ENCODE measurements at places on chromosomes 1 and 21. TPM values are rescaled to one million over a fixed set of nuclear protein-coding genes. Genes with fewer than 3 reads are reported as not detected.

DNA sequence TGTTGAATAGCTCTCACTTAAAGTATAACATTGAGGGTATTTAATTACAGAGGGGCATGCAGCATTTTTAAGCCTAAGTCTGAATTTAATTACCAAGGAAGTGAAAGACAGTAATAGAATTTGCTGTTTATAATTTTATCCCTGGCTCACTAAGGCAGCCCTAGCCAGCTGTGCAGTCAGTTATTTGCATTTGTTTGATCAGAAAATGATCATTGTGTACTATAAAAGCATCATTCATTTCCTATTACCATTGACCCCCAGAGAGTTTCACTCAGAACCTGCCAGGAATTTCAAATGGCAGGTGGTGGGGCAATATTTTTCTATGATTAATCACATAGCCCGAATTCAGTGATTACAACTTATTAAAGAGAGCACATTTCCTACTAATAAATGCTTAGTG is 277.1 kb upstream of the KAZN start:
- no peak for DNase-seq

DNA sequence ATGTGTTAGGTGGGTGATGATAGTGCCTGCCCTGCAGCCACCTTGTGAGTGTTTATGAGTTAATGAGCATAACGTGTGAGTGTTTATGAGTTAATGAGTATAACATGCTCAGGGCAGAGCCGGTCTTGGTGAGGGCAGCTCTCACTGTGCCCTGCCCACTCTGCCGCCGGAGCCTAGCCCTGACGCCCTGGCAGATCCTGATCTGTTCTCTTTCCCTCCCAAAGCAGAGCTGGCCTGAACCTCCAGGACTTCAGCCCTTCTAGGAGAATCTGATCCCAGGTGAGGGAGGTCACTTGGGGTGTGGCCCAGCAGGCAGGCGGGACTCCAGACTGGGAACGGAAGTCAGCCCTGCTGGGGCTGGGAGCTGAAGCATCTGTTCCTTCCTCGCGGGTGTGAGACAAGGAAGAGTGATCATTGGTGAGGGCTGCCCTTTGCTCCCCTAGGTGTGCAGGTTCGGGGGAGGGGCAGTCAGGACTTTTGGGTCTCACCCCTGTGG is 5.7 kb downstream of the FBLIM1 start:
- DNase-seq = no peak

GRCh38 chr1:44826375-44827196 is 16.5 kb downstream of the PTCH2 start:
- no peak for DNase-seq

DNA sequence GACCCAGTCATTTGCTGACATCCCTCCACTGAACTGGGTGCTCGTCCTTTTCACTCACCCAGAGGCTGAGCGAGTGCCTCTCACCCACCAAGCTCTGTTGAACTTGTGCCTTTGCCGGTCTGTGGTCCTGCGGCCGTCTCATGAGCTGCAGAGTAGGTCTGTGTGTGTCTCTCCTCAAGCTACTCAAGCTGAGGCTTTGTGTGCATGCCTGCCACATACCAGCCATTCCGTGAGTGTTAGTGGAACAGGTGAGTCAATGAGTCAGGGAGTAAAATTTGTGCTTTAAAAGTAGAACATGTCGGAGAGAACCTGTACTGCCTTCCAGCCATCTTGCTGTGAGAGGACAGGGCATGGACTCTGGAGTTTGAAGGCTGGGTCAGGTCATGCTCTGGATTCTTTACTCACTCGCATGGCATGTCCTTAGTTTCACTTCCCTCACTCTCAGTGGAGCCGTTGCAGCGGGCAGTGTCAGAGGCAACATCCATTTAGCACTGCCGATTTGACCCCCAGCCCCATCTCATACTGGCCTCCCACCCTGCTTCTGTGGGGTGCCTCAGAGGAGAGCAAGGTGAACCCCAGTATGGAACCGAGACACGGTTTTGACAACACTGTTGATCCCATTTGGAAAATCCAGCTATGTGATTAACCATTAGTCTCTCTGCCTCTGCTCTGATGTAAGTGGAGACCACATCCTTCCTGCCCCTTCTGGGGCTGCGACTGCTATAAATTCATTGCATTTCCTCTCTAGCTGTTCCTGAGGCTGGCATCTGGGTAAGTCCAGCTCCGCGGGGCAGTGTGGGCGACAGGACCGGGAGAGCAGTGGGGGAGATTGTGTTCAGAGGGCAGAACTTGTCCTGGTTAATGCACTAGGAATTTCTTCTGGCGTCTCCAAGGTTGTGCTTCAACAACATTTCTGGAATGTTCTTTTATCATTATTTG is at the start of gene NLRP3:
TSS of gene NLRP3 (plus strand) at position 751 of the 939 bp plus-strand sequence. CDS start 2,628 bp downstream, outside the sequence.
- DNase-seq = no peak

Gene SLAMF9
- not detected for polyA plus RNA-seq

Measured in fibroblast of lung (primary cell).